ENCODE measurements at places on chromosomes 3 and 15. TPM values are rescaled to one million over a fixed set of nuclear protein-coding genes. Genes with fewer than 3 reads are reported as not detected.

The KLHL40 gene
- not detected for total RNA-seq

DNA sequence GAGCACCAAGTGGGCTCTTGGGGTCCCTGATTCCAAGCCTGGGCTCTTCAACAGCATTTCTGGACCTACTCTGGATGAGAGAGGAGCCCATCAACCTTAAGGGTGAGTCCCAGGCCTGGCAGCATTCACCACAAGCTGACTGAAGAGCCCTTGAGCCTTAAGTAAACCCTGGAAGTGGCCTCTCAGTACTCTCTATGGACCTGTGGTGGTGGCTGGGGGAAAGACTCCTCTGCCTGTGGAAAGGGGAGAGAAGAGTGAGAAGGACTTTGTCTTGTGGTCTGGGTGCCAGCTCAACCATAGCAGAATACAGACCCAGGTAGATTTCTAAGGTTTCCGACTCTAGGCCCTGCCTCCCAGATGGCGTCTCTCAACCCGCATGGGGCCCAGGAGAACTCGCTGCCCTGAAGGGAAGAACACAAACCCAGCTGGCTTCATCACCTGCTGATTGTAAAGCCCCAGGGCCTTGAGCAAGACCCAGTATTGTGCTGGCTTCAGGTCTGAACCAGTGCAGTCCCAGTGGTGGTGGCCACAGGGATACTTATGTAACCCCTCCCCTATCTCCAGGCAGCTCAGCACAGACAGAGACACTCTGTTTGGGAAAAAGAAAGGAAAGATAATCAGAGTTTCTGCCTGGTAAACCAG, 71.4 kb downstream of the TFDP2 start:
- DNase-seq = no peak

- DNase-seq = peak; percentile 62
Measured at GRCh38 chr3:64687781-64688604, at the start of gene ADAMTS9. Gene ADAMTS9, minus strand, starts transcription at chr3:64688000. Its CDS starts 343 bp downstream, at chr3:64687657.

GRCh38 chr15:65312400-65312916, 8.0 kb downstream of the RNU5B-1 start:
- DNase-seq = peak; percentile 49

- DNase-seq = no peak
Measured at GRCh38 chr3:20857636-20858035, 671.6 kb upstream of the SGO1 start.

GRCh38 chr3:128484404-128485281, 8.4 kb downstream of the GATA2 start:
- DNase-seq = no peak

Measured in liver (tissue), 10 donors.